Muscle of leg (tissue), 16 donors: ENCODE measurements at places on chromosomes 12 and 14. TPM values are rescaled to one million over a fixed set of nuclear protein-coding genes. Genes with fewer than 3 reads are reported as not detected.

Gene ASCL1
- not detected for polyA plus RNA-seq

Gene ACOT6
- not detected for polyA plus RNA-seq

Gene FOXN4
- polyA plus RNA-seq, result 0.11 TPM

Gene CLEC4E
- polyA plus RNA-seq, result 0.33 TPM

Gene COX8C
- 0.74 TPM for polyA plus RNA-seq

Gene RD3L
- not detected for polyA plus RNA-seq

Gene STXBP6
- 26.5 TPM for polyA plus RNA-seq

Gene UTP20
- 12.0 TPM for polyA plus RNA-seq

Gene CCDC38
- polyA plus RNA-seq, result 0.18 TPM

Gene LACRT
- not detected for polyA plus RNA-seq

Gene SLC6A12
- polyA plus RNA-seq, result 0.34 TPM

Gene KCNMB4
- polyA plus RNA-seq, result 20.9 TPM

Gene MUCL1
- not detected for polyA plus RNA-seq

Gene GNPNAT1
- 14.7 TPM for polyA plus RNA-seq

Gene MYBPC1
- 2,895 TPM for polyA plus RNA-seq

Gene CD27
- polyA plus RNA-seq, result 1.6 TPM

Gene MARCHF9
- polyA plus RNA-seq, result 9.8 TPM

Gene GRIP1
- polyA plus RNA-seq, result 2.2 TPM

Gene TAS2R8
- polyA plus RNA-seq, result not detected

Gene FBLN5
- polyA plus RNA-seq, result 67.5 TPM

Gene C12orf50
- 0.12 TPM for polyA plus RNA-seq

Gene BCAT1
- polyA plus RNA-seq, result 53.7 TPM

Gene SIRT4
- polyA plus RNA-seq, result 4.4 TPM

Gene NPAS3
- polyA plus RNA-seq, result 5.1 TPM

Gene TESPA1
- 0.70 TPM for polyA plus RNA-seq

Gene GPR84
- 0.23 TPM for polyA plus RNA-seq

Gene NEDD8
- 243 TPM for polyA plus RNA-seq

Gene ST8SIA1
- 7.8 TPM for polyA plus RNA-seq

Gene MIP
- polyA plus RNA-seq, result not detected

Gene FAM90A1
- 2.5 TPM for polyA plus RNA-seq

Gene TTLL5
- 20.6 TPM for polyA plus RNA-seq

Gene DLGAP5
- 21.0 TPM for polyA plus RNA-seq

Gene GDF3
- polyA plus RNA-seq, result not detected

Gene TAS2R10
- 0.27 TPM for polyA plus RNA-seq

Gene GPR137C
- 3.3 TPM for polyA plus RNA-seq

Gene GPR68
- polyA plus RNA-seq, result 0.76 TPM

Gene KLHL33
- 1.1 TPM for polyA plus RNA-seq

Gene TMTC1
- polyA plus RNA-seq, result 35.2 TPM

Gene WSCD2
- polyA plus RNA-seq, result 2.3 TPM

Gene BAZ1A
- polyA plus RNA-seq, result 15.7 TPM

Gene KLRB1
- 0.56 TPM for polyA plus RNA-seq

Gene ZNF385A
- polyA plus RNA-seq, result 16.2 TPM

Gene ATF7IP
- 32.4 TPM for polyA plus RNA-seq

Gene MTERF2
- polyA plus RNA-seq, result 30.1 TPM

Gene EML5
- 1.2 TPM for polyA plus RNA-seq

Gene DAO
- 0.12 TPM for polyA plus RNA-seq

Gene ALDH1L2
- 10.6 TPM for polyA plus RNA-seq

Gene AQP6
- 0.31 TPM for polyA plus RNA-seq

Gene TEX52
- polyA plus RNA-seq, result 0.27 TPM

Gene KRT71
- not detected for polyA plus RNA-seq

Gene MYL6
- 1,644 TPM for polyA plus RNA-seq

Gene NANOG
- 0.04 TPM for polyA plus RNA-seq

Gene GLT1D1
- 1.0 TPM for polyA plus RNA-seq

Gene HOXC6
- 14.7 TPM for polyA plus RNA-seq

Gene LRP1-AS
- polyA plus RNA-seq, result 0.77 TPM
